ENCODE measurements at places on chromosomes 7 and 10.

DNA sequence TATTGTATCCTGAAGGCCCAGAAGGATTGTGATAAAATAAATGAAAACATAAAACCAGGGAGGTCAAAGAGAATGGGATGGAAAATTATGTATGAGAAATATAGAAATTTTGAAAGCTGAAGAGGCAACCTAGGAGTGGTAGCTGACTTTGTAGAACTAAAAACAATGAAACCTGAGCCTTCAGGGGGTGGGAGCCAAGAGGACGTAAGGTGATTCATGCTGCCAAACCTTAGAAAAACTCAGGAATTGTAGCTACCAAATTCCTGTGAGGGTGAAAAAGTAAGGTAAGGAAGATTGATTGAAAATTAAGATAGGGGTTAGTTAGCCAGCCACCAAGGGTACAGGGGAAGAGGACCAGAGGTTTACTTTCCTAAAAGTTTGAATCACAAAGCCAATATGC, 213.2 kb downstream of the KCND2 start:
- DNase-seq = no peak

DNA sequence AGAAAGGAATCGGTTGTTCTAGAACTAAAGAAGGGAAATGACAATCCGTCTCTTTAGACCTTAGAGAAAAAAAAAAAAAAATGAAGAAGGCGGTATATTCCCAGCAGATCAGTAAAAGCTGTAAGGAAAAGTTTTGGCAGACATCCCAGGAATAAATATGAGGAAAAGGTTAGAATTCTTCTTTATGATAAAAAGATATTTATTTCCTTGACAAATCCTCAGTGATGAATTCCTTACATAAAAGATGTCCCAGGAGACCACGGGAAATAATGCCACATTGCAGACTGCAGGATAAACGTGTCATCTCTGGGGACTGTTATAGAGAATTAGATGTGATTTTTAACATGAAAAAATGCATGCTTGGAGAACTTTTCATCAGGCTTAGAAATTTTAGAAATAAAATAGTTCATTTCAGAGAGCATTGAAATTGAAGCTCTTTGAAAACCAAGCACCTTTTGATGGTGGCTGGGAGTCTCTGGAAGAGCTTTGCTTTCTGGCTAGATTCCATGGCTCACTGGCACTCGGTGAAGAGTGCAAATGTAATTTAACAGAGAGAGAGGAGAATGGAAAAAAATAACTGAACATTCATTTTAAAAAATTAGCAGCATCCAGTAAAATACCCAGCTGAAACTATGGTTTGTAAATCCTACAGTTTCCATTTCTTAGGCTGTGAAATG, 98.2 kb downstream of the PRPF18 start:
- no peak for DNase-seq

DNA sequence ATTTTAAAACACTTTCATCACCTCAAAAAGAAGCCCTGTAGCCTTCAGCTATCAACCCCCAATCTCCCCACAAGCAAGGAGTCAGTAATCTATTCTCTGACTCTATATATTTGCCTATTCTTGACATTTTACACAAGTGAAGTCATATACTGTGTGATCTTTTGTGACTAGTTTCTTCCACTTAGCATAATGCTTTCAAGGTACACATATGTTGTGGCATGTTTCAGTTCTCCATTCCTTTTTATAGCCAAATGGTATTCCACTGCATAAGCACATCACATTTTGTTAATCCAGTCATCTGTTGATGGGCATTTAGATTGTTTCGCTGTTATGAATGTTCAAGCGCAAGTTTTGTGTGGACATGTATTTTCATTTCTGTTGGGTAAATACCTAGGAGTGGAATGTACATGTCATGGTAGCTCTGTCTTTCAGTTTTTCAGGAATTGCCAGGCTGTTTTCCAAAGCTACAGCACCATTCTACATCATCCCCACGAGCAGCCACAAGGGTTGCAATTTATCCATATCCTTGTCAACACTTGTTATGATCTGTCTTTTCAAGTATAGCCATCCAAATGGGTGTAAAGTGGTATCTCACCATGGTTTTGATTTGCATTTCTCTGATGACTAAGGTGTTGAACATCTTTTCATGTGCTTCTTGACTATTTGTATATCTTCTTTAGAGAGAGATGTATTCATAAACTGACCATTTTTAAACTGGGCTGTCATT, 405.6 kb downstream of the KCNMA1 start:
- DNase-seq = no peak

DNA sequence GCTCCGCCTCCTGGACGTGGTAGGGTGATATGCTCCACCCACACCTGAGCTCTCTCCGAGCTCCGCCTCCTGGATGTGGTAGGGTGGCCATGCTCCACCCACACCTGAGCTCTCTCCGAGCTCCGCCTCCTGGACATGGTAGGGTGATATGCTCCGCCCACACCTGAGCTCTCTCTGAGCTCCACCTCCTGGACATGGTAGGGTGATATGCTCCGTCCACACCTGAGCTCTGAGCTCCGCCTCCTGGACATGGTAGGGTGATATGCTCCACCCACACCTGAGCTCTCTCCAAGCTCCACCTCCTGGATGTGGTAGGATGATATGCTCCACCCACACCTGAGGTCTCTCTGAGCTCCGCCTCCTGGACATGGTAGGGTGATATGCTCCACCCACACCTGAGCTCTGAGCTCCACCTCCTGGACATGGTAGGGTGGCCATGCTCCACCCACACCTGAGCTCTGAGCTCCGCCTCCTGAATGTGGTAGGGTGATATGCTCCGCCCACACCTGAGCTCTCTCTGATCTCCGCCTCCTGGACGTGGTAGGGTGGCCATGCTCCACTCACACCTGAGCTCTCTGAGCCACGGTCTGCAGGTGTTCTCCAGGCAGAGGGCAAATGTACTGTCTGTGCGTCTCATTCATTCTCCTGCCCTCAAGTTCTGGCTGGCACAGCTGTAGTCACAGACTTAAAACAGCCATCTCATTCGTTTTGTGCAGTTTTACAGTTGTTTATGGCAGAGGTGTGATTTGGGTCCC, 252.4 kb downstream of the DIP2C start:
- DNase-seq = no peak

DNA sequence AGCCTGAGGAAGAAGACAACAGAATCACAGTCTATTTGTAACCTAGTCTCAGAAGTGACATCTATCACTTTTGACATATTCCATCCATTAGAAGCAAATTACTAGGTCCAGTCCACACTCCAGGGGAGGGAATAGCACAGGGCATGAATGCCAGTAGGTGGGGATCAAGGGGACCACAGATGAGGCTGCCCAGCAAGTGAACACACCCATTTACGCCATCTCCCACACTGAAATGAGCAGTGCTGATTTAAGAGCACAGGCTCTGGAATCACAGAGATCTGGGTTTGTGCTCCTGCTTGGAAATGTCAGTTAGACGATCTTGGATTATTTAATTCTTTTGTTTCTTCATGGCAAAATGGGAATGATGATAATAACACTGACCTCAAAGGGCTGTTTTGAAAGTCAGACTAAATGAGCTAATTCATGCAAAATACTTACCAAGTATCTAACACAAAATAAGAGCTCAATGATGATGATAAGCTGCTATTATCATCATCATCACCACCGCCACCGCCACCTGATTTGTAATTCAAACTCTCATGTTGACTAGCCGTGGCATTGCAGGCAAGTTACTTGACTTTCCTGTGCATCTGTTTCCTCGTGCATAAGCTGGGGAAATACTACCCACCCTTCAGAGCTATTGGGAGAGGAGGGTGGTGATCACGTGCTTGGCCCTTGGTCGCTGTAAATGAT, 138.9 kb upstream of the KLF14 start:
- no peak for DNase-seq

GRCh38 chr10:70494966-70495365, 16.4 kb downstream of the PALD1 start:
- DNase-seq = no peak

DNA sequence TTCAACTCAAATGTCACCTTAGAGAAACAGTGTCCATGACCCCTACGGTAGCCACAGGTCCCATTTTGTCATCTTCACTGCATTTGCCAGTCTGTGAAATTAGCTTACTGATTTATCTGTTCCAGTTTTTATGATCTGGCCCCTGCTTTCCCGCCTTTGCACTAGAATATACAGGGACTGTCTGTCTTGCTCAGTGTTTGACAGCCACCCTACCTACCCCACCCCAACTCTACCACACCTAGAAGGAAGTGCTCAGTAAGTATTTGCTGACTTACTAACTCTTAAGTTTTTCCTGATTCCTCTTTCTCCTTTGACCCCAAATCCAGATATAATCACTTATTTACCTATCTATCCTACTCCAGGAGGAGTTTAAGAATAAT, 49.5 kb downstream of the CREB3L2 start:
- DNase-seq = no peak

DNA sequence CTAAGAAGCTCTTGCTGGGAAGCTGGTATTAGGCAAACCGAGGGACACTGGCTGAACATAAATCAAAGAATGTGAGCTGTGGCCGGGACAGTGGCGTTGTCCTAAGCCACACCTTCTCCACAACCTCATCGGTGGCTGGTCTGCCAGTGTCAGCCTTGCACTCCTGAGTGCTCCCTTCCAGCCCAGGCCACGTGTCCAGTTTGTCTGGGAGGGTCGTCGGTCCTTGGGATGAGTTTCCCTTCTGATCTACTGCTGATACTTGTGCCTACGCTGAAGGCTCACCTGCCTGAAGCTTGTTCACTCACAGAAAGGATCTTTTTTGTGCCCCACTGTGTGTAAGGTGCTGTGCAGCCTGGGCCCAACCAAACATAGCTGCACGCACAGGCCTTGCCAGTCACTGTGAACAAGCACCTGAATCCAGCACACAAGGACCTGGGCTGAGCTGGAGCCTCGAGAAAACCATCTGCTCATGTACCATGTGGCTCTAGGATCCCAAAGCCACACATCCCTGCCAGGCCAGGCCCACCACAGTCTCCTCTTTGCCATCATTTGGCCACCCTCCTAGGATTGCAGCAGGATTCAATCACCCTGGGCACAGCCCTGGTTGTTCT, 116.1 kb downstream of the PKD1L1 start:
- no peak for DNase-seq

- DNase-seq = peak; percentile 47
These were observed 31.3 kb upstream of the LOXL4 start for GRCh38 chr10:98299341-98299740.

DNA sequence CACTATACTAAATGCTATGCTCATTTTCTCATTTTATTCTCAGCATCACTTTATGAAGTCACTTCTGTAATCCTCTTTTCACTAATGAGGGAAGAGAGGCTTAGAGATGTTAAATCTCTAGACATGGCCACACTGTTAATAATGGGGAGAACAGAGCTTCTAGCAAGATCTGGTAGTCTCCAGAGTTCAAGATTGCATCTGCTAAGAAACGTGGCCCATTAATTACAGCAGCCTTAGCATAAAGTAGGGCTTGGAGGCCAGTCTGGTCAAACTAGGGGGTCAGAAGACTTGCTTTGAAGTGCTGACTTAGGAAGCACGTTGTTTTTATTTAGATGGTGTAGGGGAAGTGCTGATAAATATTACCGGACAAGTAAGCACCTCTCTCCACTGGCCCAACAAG, 29.3 kb downstream of the ARL4A start:
- no peak for DNase-seq

DNA sequence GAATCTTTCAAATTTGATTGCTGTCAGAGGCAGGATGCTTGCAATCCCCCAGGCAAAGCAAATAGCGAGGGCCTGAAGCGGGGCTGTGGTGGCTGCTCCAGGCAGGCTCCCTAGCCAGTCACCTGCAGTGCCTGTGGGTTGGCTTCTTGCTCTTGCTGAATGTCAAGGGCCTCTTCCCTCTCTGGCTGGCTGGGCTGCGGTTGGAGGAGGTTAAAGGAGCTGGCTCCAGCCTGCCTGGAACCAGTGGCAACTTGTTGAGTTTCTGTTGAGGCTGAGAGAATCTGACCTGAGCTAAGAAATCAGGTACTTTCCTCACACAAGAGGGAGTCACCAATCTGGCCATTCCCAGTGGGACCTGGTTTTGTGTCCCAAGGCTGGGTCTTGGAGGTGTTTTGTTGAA, 134.7 kb downstream of the TMEM178B start:
- DNase-seq = no peak

DNA sequence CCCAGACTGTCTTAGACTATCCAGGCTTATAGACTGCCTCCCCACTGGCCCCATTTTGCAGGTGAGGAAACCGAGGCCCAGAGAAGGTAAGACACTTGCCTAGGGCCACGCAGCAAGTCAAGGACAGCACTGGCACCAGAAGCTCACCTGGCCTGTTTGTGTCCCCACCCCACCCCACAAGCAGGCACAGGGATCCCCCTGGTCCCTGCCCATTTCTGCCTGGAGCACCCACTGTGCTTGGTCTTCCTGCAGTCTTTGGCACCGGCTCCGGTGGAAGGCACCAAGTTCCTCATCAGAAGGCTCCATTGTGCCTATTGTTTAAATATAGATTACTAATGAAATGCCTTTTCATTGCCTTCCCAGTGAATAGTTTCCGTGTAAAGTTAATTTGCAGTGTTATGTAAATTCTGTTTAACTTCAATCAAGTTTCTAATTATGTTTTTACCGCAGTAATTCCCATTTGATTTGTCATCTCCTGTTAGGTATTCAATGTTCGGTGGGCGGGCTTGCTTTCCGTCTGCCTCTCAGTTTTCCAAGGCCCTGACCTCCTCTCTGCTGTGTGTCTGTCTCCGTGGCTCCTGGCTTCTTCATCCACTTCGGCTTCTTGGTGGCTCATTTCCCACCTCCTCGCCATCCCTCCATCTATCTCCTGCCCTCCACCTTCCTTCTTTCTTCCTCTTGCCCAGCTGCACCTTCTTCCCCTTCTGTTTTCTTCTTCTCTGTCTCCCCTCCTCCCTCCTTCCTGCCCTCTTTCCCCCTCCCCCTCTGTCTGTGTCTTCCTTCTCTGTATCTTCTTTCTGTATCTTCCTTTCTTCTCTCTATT, 75.8 kb downstream of the ZMIZ1 start:
- no peak for DNase-seq

DNA sequence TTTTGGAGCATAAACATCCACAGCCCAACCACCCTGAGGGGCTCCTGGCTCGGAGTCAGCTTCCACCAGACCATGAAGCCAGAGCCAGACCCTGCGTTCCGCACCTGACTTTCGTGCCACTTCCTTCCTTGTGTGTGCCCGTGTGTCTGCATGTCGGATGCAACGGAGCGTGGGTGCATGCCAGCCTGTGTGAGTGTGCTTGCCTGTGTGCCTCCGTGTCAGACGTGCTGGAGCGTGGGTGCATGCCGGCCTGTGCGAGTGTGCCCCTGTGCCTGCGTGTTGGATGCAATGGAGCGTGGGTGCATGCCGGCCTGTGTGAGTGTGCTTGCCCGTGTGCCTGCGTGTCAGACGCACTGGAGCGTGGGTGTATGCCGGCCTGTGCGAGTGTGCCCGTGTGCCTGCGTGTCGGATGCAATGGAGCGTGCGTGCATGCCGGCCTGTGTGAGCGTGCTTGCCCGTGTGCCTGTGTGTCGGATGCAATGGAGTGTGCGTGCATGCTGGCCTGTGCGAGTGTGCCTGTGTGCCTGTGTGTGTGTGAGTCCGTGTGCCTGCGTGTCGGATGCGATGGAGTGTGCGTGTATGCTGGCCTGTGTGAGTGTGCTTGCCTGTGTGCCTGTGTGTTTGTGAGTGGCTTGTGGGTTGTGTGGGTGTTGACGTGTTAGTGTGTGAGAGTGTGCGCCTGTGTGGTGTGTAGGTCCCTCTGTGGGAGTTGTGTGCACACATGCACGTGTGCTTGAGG, 28.1 kb upstream of the KNDC1 start:
- no peak for DNase-seq

GRCh38 chr10:87864496-87865059, 1.2 kb downstream of the PTEN start:
- DNase-seq = no peak
